ENCODE measurements at places on chromosomes 5 and 9. TPM values are rescaled to one million over a fixed set of nuclear protein-coding genes. Genes with fewer than 3 reads are reported as not detected.

Gene DRD1
- not detected for total RNA-seq

Gene BTNL9
- not detected for total RNA-seq

Gene SLC9A3
- total RNA-seq, result 1.6 TPM

Gene TXNDC8
- not detected for total RNA-seq

DNA sequence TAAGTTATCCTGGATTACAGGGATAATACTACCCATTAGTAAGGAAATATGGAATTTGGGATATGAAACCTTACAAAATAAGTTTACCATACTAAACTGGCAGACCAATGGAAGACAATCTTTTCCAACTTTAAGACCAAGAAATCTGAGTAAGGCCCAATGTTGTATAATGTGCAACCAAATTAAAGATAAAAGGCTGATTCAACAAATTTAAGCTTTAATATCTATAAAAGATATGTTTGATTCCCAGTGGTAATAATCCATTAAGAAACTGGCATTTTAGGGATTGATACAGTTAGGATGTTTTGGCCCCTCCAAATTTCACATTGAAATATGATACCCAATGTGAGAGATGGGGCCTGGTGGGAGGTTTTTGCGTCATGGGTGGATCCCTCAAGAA lies 66.6 kb downstream of the DROSHA start:
- DNase-seq, result no peak

DNA sequence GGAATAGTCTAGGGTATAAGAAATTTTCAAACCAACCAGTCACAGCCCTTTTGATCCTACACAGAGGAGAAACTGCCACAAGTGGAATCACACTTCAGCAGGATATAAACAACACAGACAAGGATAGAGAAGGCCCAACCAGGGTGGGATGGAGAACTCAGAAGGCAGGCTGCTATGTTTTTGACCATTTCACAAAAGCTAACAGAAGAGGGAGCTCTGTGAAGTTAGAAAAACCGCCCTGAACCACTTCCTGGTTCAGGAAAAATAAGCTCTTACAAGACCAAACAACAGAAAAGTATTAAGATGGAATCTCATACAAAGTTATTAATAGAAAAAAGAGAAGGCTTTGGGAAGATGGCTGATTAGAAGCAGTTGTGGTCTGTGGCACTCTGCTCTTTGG lies 960 bp upstream of the IFNB1 start:
- DNase-seq, result no peak

- no peak for DNase-seq
Observed at GRCh38 chr5:161299053-161299452, 247.5 kb downstream of the GABRB2 start.

DNA sequence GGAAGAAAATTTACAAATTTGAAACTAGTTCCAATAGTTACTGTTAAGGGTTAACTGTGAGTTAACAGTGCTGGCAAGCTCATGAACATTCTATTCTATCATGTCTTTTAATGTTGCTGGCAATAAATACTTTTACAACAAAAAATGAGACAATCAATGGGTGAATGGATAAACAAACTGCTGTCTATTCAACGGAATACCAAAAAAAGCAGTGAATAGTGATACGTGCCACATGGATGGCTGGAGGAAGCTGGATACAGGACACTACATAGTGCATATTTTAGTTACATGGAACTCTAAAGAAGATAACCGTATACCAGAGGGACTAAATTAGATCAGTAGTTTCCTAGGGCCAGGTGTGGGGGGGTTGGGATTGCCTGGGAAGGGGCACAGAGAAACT lies 155.8 kb upstream of the RETREG1 start:
- DNase-seq, result no peak

DNA sequence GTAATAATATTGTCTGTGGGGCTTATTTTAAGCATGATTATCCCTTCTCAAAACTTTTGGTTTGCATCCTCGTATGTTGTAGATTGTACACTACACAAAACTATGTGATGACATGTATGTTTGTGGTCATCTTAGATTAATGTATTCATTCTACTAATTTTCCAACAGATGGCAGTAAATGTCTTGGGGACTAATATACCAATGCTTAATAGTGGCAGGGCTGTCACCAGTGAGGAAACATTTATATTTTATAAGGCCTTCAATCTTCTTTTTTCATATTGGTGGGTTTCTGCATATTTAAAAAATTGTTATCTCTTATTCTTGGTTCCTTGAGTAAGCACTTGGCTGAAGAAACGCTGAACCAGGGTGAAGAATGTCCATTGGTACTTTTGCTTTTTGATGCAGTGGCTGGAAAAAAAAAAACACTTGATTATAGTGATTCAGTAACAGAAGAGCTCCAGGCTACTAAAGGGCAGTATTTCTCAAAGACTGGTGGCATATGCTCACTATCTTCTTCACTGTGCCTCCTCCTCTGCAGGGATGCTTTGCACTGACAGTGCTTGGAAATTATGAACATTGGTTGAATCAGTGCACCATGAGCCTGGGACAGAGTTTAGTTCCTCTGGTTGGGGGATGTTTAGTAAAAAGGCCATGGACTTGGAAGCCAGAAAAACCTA lies 530.3 kb downstream of the RASEF start:
- DNase-seq, result no peak

DNA sequence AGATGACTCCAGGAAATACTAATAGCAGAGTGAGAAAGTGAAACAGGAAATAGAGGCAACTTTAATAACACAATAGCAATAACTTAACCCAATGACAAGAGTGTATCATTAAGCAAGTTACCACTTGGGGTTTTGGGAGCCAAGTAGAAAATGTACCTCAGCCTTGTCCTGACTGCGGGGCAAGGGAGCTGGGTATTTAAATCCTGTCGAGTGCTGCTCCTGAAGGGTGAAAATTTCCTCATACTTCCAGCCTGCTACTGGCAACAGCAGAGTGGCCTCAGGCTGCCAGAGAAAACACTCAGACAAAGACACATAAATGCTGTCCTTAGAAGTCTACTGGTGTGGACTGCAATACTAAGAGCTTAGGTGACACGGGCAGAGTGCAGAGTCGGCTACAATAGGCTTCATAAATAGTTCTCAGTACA lies 112.5 kb upstream of the EMB start:
- DNase-seq, result no peak

DNA sequence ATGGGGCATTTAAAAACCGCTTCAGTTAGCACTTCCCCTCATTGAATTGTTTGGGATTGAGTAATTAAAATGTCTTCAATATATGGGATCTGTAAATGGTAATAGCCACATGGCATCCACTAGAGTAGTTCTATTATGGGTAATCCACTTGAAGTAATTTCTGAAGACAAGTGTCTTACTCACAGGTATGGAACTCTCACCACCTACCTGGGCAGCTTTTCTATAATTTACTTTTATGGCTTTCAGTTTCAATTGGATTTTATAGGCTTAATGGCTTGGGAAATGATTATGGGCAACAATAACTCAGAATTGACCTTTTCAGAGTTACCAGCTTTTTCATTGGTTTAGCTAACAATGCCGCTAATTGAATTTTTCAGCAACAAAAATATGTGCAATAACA lies 597.9 kb downstream of the PTPRD start:
- DNase-seq, result no peak

- DNase-seq, result no peak
Observed at GRCh38 chr5:174053905-174054304, 8.4 kb downstream of the NSG2 start.

- peak; percentile 14 for DNase-seq
Observed at GRCh38 chr5:102753889-102754766, 977 bp upstream of the PAM start.

DNA sequence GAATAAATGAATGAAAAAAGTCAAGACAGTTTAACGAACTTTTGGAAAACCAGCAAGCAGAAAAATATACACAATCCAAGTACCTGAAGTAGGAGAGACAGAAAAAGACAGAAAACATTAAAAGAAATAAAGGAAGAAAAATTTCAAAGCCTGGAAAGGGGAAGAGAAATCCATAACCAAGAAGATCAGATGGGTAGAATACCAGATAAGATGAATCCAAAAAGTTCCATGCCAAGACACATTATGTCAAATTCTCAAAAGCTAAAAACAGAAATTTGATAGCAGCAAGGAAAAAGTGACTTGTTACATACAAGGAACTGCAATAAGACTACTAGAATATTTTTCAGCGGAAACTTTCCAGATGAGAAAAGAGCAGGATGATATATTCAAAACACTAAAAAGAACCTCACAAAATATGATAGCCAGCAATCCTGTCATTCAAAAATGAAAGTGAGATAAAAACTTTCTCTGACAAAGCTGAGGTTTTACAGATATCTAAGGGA lies 7.6 kb upstream of the ZNF300 start:
- DNase-seq, result no peak

GRCh38 chr5:30693326-30693725 lies 500.2 kb upstream of the CDH6 start:
- no peak for DNase-seq

- DNase-seq, result no peak
Observed at GRCh38 chr9:109975574-109976295, 195.7 kb downstream of the PALM2AKAP2 start.

DNA sequence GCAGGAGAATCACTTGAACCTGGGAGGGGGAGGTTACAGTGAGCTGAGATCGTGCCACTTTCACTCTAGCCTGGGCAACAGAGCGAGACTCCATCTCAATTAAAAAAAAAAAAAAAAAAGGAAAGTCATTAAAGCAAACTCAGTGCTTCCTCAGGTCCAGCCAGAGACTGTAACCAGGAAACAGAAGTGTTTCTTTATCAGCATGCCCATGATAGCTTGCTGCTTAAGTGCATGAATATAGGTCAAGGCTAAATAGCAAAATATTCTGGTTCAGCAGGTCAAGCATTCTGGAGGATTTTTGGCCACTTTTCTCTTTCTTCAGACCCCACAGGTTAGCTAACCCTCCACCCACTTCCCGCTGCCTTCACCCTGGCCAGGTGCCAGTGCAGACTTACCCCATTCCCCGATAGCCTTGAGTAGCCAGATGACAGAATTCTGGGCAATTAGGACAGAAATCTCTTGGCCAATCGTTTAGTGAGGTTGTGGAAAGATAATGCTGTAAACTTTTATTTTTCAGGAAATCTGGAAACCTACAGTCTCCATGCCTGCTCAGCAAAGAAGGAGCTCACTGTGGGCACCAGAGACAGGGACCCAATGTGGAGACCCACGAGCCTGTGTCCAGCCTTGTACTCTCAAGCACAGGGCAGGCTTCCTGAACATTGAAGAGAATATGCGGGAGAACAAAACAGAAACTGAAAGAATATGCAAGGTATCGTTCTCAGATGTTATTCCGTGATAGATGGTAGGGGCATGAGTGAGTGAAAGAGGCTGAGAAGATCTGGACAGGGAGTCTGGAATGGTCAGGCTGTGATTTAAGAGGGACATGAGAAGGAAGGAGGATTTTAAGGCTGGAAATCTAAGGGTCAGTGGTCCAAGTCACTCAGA lies 4.2 kb upstream of the UGT3A2 start:
- DNase-seq, result no peak

- DNase-seq, result no peak
Observed at GRCh38 chr5:69300537-69301203, 31.9 kb downstream of the CCDC125 start.

DNA sequence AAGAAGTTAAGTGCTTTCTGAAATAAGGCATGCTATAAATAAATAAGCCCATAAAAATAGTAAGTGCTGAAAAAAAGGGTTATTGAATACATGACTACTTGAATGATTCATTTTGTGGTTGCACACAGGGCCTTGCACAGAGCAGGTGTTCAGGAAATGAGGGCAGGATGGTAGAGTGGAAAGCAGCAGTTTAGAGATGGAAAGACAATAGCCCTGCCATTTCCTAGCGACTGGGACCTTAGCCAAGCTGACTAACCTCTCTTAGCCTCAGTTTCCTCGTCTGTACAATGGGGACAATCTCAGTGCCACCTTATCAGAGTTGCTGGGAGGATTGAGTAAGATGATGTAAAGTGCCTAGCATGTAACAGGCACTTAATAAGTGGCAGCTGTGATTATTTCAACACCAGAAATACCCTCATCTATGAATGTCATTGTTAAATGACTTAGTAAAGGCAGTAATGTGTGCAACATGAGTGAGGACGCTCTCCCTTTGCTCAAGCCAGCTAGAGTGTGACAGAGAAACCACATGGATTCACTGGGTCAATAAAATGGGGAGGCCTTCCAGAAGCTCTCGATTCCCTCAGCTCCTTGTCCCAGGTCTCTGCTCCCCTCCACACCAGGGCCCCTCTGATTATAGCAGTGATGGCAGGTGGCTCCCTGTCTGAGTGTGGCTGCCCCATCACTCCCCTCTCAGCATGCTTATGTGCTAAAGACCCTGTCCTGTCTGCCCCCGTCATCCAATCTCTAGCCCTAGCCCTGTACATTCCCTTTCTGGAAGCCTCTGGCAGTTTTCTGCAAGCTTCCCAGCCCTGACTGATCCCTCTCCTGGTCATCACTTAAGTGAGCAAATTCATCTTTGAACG lies 16.0 kb upstream of the PHF19 start:
- DNase-seq, result no peak

DNA sequence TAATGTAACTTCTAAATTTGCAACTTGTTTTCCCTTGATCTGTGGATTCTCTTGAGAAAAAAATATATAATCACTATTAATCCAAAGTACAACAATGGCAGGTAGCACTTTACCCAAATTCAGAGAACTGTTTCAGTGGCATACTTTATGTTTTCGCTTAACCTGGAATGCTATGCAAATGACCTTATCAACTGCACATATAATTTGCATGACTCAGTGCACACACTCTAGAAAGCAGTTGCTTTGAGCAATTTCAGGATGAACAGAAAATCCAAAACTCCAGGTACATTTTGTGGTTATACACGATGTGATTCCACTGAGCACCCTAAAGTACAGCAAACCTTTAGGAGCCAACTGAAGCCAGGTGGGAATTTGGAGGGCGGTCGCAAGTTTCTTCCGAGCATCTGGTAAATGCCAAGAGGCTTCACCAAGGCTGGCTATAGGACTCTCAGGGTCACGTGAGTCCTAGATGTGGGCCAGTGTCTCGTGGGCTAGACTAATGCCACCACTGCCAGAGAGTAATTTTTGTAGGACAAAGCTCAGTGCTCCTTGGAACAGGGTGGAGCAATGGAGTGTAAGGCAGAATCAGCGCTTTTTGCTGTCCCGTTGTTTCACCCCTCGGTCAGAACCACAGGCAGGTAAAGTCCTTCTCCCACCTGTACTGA lies 37.3 kb downstream of the DMGDH start:
- no peak for DNase-seq

DNA sequence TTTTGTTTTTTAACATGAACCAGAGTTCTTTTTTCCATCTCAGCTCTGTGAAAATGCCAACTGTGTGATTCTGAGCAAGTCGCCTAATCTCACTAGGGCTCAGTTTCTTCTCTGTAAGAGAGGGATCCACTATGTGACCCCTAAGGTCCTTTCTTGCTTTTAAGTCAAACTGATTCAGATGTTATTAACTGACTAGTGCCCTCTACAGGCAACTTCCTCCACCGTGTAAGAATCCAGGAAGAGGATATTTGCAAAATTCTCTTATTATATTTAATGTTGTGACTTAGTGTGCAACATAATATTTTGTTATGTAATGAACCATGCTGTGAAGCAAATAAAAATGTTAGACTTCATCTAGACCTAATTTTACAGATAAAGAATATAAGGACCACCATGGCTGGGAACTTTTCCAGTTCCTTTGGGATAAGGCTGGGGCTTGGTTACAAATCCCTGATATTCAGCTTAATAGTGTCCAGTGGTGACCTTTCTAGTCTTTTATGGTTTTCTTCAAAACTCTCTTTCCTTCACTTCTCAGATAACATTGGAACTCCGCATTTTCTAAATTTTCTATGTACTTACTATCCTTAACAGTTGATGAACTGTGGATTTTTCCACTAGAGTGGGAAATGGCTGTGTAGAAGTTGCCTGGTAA lies 244.7 kb downstream of the PIK3R1 start:
- no peak for DNase-seq

All from progenitor cell of endocrine pancreas (in vitro differentiated cells).